ENCODE measurements at places on chromosomes 6 and 20.

DNA sequence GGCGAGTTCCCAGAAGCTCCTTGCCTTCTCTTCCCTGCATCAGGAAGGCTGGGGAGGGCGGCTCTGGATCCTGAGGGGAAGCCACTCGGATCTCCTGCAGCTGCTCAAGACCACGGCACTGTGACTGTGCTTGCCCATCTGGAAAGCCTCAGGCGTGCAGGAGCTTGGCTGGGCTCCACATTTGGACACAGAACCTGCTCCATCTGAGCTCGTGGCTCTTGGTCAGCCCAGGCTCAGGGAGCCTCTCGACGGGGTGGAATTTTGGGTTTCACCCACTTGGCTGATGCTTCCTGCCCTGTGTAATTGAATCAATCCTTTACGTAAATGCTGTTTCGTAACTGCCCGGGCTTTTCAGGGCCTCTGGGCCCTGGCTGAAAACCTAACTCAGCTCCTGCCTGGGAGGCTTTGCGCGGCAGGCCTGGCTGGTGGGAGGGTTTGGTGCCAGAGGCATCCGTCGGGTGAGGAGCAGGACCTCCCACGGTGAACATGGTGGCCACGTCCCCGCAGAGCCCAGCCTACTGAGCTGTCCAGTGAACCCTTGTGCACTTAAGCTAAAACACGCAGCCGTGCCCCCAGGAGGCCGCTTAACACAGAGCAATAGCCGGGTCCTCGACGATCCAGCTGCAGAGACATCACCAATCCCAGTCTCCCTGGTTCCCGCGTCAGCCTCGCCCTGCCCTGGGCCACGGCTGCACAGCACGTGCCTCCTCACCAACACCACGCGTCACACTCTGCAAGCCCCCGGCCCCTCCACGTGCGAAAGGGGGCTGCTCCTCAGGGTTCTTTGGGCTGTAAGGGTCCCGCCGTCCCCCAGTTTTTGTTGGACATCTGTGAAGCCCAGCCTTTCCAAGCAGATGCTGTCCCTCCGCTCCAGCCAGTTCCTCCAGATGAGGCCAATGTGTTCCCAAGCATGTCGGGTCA lies 241.0 kb downstream of the DLL1 start:
- no peak for DNase-seq

GRCh38 chr6:34553750-34554149 lies 2.4 kb downstream of the SPDEF start:
- DNase-seq, result no peak

DNA sequence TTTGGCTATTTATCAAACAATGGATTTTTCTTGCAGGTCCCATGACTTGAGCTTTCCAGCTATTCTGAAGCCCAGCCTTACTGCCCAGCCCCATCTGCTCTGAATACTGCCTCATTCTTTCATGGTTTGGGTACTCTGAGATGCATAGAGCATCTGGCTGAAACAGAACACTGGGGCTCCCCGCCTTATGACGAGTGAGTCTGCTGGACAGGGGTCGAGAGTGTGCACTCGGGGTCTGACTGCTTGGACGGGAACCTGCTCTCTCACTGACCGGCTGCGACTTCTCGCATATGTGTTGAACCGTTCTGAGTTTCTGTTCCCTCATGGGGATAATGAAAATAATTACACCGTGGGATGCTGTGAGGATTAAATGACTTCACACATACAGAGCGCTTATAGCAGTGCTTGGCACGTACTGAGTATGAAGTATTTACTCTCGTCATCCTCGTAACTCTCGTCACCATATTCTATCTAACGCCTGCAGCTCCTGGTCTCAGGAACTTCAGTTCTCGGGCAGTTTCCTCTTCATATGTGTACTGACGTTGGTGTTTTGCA lies 59.5 kb upstream of the MPC1 start:
- no peak for DNase-seq

DNA sequence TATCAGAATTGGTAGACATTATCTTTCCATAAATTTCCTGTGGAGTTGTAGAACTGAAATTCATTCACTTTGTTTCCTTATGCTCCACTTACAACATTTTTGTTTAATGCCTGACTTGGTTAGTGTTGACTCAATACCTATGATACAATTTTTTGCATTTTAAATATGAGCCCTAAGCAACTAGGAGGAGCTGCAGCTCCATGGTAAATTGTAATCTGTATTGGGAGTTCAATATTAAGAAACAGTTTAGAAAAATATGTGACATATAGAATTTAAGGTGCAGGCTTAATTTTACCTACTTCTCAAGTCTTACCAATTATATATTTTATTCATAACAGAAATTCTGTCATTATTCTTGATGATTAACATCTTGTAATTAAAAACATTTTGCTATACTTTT lies 868.3 kb downstream of the EYS start:
- no peak for DNase-seq

DNA sequence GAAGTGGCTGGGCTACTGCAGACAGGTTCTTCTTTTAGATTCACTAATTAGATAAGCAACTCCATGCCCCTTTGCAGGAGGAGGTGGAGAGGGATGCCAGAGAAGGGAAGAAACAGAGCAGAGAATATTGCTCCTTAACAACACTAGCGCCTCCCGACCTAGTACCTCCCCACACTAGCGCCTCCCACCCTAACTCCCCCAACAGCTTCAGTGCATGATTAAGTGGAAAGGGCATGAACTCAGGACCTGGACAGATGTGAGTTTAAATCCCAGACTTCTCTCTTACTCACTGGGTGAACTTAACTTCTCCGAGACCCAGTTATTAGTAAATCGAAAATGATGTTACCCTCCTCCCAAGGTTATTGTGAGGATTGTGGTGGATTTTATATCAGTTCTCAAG lies 25.7 kb downstream of the STX11 start:
- DNase-seq, result no peak

DNA sequence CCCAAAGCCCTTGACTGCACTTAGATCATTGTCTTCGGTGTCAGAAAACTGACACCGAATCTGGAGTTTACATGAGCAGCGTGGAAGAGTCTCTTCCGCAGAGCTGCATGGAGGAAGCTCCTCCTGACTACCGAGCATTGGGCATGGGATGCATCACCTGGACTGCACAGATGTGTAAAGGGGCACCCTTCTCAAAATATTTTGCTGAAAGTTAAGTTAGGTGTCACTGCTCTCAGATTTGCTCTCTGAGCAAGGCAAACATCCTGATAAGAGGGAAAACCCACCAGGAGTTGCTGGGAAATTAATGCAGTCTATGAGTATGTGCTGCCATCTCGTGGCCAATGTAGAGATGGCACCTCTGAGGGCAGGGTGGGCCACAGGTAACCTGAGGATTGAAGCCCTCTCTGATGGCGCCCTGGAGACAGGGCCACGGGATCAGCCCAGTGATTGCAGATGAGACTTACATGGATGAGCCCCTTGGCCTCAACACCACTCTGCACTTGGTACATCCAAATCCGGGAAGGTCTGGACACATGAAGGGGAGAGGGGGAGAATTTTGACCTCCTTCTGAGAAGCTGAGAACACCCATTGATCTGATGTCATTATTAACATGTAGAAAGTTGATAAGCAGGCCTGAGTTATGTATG lies 129.9 kb downstream of the LPA start:
- peak; percentile 34 for DNase-seq

GRCh38 chr20:53283597-53283996 lies 310.0 kb downstream of the ZNF217 start:
- DNase-seq, result no peak

- DNase-seq, result no peak
Observed at GRCh38 chr6:111353912-111354462, 129.0 kb downstream of the REV3L start.

GRCh38 chr6:6885521-6886170 lies 222.1 kb upstream of the RREB1 start:
- no peak for DNase-seq
